ENCODE measurements at places on chromosomes 1 and 21. TPM values are rescaled to one million over a fixed set of nuclear protein-coding genes. Genes with fewer than 3 reads are reported as not detected.

The DMBX1 gene
- 1.1 TPM for polyA plus RNA-seq

The RIIAD1 gene
- 20.5 TPM for polyA plus RNA-seq

The CYP4A22 gene
- polyA plus RNA-seq = 0.22 TPM

The IL24 gene
- polyA plus RNA-seq = not detected

The PLCH2 gene
- polyA plus RNA-seq = 2.7 TPM

The TNNT2 gene
- 2.7 TPM for polyA plus RNA-seq

The PLEKHG5 gene
- polyA plus RNA-seq = 8.1 TPM

The TTC39A gene
- 120 TPM for polyA plus RNA-seq

The PLA2G2D gene
- 3.7 TPM for polyA plus RNA-seq

The PPFIA4 gene
- polyA plus RNA-seq = 6.6 TPM

The RIPPLY3 gene
- polyA plus RNA-seq = 0.25 TPM

The DPH5 gene
- 25.2 TPM for polyA plus RNA-seq

The EFNA1 gene
- 13.0 TPM for polyA plus RNA-seq

The CATSPERE gene
- polyA plus RNA-seq = 46.0 TPM

The MEGF6 gene
- polyA plus RNA-seq = 9.0 TPM

The ERG gene
- 3.7 TPM for polyA plus RNA-seq

The PRUNE1 gene
- polyA plus RNA-seq = 45.5 TPM

The AMY2B gene
- polyA plus RNA-seq = 6.6 TPM

The C8B gene
- 0.59 TPM for polyA plus RNA-seq

The JAK1 gene
- polyA plus RNA-seq = 100 TPM

The H6PD gene
- polyA plus RNA-seq = 23.8 TPM

The CCDC181 gene
- polyA plus RNA-seq = 17.5 TPM

The LRRC38 gene
- polyA plus RNA-seq = 0.91 TPM

The KRTAP19-1 gene
- not detected for polyA plus RNA-seq

The NCF2 gene
- polyA plus RNA-seq = 7.8 TPM

The SPRR4 gene
- polyA plus RNA-seq = 9.5 TPM

The FMO1 gene
- polyA plus RNA-seq = 3.7 TPM

The G0S2 gene
- 59.1 TPM for polyA plus RNA-seq

The TCP10L gene
- polyA plus RNA-seq = 350 TPM

The CELA2B gene
- 2.7 TPM for polyA plus RNA-seq

The UBE2U gene
- 72.2 TPM for polyA plus RNA-seq

The RIMS3 gene
- 8.3 TPM for polyA plus RNA-seq

The AUNIP gene
- polyA plus RNA-seq = 28.5 TPM

The NR1I3 gene
- polyA plus RNA-seq = 0.57 TPM

The ATP1A4 gene
- polyA plus RNA-seq = 38.6 TPM

The GJA9 gene
- 3.4 TPM for polyA plus RNA-seq

The FAM167B gene
- 1.6 TPM for polyA plus RNA-seq

The PEAR1 gene
- 10.5 TPM for polyA plus RNA-seq

The VWA1 gene
- 46.6 TPM for polyA plus RNA-seq

The GSTM1 gene
- not detected for polyA plus RNA-seq

The GBP4 gene
- 12.3 TPM for polyA plus RNA-seq
